ENCODE measurements at places on chromosomes 6 and 20.

DNA sequence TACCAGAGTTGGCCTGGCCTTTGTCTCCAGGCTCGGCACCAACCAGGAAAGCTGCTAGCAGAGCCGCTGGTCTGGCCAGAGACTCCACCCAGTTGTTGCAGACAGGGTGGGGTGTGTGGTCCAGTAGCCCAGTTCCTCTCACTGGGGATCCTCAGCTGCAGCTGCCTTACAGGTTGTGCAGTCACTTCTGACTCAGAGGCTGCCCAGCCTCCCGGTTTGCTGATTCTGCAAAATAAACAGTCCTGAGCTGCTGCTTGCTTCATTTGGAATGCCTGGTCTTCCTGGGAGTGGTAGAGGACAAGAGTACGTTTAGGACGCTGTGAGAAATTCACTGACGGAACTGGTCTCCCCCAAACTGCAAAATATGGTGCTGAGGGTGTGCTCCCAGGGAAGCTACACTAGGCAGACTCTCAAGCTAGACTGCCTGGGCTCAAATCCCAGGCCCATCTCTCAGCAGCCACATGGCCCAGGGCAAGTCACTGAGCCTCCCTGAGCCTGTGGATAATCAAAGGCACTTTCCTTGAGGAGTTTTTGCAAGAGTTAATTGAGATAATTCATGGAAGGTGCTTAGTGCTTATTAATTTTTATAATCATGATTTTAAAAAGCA is 246.1 kb downstream of the TFAP2C start:
- peak; percentile 50 for DNase-seq

- no peak for DNase-seq
Observed at GRCh38 chr6:2166717-2167116, 78.7 kb downstream of the GMDS start.

DNA sequence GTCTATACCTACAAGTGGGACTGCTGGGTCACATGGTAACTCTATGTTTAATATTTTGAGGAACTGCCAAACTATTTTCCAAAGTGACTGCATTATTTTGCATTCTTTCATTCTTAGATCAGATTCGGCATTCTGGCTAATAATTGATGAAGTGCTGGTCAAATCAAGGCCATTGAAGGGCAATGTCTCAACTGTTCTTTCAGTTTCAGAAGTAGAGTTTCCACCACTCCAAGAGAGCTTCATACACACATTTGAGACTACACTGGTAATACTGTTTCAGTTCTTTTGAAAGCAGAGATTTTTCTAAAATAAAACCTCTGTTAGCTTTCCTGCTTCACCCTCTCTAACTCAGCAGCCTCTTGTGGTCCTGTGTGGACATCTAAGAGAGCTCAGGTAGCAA is 154.5 kb downstream of the CFAP61 start:
- no peak for DNase-seq

DNA sequence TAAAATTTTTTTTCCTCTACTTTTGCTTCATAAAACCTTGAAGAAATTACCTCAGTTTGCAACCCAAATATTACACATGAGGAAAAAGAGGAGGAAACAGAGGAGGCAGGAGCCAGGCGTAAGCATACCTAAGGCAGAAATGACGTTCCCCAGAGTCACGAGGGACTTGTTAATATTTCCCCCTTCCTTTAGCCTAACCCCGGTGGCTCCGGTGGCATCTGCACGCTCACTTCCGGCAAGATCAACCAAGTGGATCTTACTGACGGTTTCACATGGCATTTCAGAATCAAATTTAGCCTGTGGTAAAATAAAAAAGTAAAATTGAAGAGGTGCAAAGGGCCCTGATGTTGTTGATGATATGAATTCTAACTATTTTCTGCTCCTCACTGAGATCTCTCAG is 67.4 kb downstream of the KIF16B start:
- DNase-seq: no peak

DNA sequence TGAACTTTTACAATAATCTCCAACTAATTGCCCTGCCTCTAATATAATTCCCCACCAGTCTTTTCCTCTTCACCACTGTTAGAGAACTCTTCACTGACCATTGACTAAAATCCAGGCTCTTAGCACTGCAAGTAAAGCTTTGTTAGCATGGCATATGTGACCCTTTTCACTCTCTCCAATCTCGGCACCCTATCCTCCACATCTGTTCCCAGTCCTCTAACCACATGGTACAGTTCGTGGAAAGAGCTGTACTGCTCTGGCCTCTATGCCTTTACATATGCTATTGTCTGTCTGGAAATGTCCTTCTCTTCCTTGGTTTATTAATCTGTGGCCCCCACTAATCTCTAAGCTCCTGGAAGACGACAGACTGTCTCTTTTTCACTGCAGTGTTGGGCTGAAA is 63.0 kb upstream of the EIF2S2 start:
- DNase-seq: no peak

DNA sequence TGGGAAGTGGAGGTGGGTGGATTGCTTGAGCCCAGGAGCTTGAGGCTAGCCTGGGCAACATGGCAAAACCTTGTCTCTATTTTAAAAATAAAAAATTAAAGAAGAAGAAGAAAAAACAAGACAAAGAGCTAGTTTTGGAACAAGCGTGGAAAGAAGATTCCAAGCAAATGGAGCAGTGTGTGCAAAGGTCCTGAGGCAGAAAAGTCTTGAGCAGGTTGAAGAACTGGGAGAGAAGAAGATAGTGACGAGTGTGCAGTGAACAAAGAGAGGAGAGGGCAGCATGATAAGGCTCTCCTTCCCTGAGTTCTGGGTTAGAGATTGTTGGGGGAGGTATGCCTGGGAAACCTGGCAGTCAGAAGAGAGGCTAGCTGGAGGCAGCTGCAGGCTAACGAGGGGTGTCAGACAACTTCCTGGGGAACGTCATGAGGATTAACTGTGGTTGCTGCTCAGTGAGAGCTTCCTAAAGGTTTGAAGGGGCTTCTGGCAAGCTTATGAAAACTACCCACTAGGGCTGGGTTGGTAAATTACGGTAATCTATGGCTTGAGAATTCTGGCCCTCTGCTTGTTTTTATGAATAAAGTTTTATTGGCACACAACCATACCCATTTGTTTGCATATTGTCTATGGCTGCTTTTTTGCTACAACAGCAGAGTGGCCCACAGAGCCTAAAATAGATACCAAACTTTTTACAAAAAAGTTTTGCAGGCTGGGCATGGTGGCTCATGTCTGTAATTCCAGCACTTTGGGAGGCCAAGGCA is 128.9 kb downstream of the ZFP64 start:
- DNase-seq: no peak

- DNase-seq: no peak
Observed at GRCh38 chr6:137176729-137177128, 3.3 kb upstream of the IL22RA2 start.

- no peak for DNase-seq
Observed at GRCh38 chr6:87755708-87756671, 54.0 kb upstream of the AKIRIN2 start.

DNA sequence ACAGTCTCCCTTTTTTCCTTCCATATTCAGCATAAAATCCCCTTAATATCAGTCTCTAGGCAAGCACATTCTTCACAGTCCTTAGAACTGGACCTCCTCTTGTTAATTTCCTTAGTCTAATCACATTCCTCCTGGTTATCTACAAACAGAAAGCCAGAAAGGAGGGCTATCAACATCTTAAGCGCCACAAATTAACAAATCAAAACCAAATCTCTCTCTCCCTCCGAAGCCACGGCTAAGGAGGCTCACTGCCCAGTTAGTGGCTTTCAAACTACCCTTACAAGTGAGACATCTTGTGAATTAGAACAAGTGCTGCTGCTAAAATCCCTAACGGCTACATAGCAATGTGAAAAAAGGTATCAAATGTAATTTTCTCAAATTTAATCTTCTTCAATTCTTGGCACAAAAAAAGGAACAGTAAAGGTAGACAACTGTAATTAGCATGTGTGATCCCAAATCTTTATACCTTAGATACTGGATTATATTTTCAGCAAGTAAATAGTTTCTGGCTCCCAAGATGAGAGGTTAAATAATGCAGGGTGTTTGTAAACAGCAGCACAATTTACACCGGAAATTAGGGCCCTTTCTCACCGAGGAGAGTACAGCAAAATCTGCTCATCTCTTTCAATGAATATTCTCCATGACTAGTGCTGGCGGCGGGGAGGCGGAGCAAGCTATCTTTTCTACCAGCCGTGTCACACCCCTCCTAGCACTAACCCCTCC is 1.4 kb upstream of the TRIM39 start:
- DNase-seq: no peak

DNA sequence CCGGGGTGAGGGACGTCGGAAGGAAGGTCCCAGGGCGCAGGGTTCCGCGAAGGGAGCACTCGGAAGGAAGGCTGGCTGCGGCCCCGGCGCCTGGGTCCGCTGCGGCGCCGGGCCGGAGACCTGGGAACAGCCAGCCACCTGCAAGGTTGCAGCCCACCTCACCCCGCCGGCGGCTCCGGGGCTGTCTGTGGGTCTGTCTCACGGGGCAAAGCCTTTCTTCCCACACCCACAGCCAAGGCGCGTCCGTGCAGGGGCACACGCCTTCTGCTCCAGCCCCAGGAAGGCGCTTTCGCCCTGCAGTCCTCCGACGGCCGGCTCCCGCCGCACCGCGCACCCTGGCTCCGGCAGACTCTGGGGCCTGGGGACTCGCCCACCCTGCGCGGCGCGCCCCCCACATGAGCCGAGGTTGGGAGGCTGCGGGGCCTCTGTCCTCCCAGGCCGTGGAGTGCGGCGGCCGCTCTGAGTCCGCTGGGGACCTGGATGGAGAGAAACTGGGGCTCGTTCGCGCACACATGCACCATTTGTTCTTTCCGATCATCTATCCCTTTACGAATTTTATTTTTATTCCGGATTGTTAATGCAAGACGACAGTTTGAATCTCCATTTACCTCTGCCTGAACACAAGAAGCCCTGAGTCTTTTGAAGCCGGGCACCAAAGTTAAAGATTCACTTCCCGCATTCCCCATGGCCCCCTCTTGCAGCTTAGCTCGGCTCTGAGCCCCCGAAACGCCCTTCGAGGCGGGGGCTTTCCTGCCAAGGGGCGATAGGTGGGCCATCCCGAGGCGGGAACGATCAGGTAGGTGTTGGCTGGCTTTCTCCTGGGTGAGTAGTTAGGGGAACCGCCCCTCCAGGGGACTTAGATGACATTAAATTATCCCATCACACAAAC is 4.5 kb upstream of the FOXC1 start:
- no peak for DNase-seq

GRCh38 chr6:170365593-170365992 is 59.0 kb downstream of the FAM120B start:
- no peak for DNase-seq

DNA sequence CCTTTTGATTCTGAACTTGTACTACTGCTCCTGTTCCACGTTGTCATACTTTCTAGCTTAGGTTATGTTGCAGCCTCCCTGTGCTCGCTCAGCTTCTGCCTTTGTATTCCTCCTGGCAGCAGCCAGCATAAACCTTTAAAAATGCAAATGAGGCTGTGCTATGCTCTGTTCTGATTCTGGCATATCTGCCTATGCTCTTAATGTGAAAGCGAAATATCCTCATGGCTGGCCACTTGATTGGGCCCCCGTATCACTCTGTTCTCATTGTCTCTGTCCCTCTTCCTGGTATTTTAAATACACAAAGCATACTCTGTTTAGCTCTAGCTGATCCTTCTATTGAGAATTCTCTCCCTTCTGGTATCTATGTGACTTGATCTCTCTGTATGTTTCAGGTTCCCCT is 139.0 kb downstream of the JARID2 start:
- no peak for DNase-seq

GRCh38 chr20:24754691-24755090 is 194.4 kb upstream of the CST7 start:
- DNase-seq: no peak

- no peak for DNase-seq
Observed at GRCh38 chr6:159976686-159977254, 7.9 kb downstream of the IGF2R start.

DNA sequence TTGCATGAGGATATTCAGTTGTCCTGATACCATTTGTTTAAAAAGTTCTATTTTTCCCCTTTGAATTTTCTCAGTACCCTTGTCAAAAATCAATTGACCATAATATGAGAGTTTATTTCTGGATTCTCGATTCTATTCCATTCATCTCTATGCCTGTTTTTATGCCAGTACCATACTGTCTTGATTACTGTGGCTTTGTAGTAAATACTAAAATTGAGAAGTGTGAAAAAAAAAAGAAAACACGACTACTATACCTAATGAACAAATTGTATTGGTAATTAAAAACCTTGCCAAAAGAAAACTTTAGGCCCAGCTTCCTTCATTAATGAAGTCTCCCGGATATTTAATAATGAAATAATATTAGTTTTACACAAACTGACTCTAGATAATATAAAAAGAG is 185.7 kb downstream of the TBC1D7 start:
- DNase-seq: no peak

- no peak for DNase-seq
Observed at GRCh38 chr6:35089216-35089934, 51.8 kb downstream of the TCP11 start.

DNA sequence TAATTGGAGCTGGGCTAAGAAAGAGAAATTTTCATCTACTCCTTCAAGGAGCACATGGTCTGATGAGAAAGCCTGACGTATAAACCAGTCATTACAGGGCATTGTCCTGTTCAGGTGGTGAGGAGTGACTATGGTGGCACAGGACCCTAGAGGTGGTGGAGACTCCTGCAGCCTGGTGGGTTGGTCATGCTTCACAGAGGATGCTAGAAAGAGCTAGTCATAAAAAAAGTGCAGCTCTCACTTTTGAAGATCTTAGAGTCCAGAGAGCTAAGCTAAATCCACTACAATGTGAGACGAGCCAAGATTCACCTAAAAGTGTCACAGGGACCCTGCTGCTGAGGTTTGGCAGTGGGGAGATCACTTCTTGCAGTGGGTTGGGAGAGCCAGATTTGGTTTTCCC is 9.8 kb upstream of the ZNF831 start:
- no peak for DNase-seq

DNA sequence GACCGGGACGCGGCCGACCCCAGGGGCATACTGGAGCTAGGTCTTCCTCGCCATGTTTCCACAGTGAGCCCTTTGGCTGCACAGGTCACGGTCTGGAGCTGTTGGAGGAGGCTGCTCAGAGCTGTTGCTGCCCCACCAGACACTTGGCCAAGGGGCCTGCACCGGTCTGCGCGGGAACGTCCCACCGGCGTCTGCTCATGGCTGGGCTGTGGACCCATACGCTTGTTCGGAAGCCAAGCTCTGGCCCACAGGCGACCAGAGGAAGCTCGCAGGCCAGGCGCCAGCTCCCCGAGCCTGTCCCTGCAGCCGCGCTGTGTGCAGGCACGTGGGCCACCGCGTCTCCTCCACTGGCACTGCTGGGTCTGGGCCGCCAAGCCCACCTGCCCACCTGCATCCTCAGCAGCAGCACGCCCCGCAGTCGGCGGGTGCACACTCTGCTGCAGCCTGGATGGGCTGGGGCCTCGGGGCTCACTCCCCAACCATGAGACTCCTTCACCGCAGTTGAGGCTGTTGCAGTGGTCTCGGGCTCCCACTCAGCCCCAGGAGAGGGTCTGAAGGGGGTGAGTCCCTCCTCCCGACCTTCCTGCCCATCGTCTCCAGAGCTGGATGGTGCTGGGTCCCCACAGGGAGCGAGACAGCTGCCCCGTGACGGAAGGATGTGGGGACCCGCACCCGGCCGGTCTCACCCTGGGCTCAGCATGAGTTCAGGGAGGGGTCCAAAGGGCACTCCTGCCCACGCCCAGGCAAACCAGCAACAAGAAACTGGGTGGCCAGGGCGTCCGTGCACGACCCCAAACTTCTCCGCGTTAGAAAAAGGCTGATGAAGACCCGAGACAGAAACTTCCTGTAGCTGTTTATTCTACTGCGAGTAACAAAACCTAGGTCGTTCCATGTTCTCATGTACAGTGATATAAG is 15.5 kb upstream of the TCFL5 start:
- DNase-seq: no peak

- no peak for DNase-seq
Observed at GRCh38 chr6:151514000-151514730, 20.3 kb downstream of the CCDC170 start.
